Activated CD8-positive, alpha-beta memory T cell treated with anti-CD3 and anti-CD28 coated beads, Interleukin-2, amount 10 ng/mL, durations not matched to agents 7 days and 5 days (primary cell): ENCODE measurements at places on chromosomes 3 and 15. TPM values are rescaled to one million over a fixed set of nuclear protein-coding genes. Genes with fewer than 3 reads are reported as not detected.

Gene ADGRG7
- total RNA-seq = not detected

DNA sequence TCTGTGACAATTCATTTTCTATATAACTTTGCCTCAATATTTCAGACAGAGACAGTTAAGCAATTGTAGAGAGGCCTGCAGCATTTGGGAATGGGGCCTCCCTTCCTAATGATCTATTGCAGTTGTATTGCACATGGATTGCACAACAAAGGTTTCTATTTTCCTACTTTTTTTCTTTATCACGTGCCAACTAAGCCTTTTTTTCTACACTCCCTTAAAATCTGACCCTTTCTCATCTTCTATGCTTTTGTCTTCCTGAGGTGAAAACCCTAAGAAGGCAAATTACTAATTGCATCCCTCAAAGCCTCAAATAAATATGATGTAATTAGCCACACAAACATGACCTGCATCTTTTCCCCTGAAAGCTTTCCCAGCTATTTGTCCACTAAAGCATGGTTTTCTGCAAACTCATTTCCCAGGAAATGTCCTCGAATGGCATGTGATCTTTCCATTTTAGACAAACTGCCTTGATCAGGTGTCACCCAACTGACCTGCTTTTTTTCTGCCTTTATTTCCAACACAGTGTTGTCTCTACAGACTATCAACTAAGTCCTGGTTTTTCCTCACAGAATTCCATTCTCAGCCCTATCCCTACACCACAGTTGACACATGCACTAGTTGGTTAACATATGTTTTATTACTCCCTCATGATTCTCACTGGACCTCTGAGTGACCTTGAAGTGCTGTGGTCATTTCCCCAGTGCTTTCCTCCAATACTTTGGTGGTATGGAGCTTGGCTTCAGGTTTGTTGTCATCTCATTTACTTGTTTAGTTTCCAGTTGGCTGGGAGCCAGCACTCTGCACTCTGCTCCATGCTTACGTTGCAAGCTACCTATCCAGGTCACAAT, 31.9 kb upstream of the TSC22D2 start:
- no peak for DNase-seq

GRCh38 chr3:51332156-51332555, 52.9 kb upstream of the MANF start:
- DNase-seq = peak; percentile 7

Gene NOX5
- total RNA-seq = not detected

Gene CALML4
- total RNA-seq = 13.1 TPM

Gene LYSMD4
- total RNA-seq = 8.5 TPM

GRCh38 chr3:182342252-182342651, 451.1 kb upstream of the ATP11B start:
- no peak for DNase-seq
